ENCODE measurements at places on chromosomes 2 and 18.

GRCh38 chr18:38198526-38198925, 632.9 kb upstream of the CELF4 start:
- no peak for DNase-seq

DNA sequence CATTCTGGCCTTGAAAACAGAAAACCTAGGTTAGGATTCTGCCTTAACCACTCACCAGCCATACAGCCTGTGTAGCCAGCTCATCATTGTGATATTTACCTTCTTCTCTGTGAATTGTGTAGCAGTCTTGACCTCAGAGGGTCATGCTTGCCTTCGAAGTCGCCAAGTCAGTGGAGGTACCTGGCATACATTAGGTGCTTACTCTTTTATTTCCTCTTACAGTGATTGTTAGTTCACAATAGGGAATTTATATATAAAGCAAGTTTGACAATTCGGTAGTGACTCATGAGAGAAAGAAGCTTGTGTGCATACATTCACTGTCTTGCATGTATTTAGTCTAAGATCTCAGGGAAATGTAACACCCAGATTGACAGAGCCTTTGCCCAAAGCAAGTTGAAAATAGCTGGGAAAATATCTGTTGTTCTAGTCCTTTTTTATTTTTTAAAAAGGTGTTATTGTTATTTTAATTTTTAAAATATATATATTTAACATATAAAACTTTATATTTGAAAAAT, 290.6 kb downstream of the PTGR3 start:
- no peak for DNase-seq

GRCh38 chr2:106948540-106948939, 62.6 kb upstream of the ST6GAL2 start:
- DNase-seq, result no peak

GRCh38 chr2:9760069-9760901, 83.0 kb upstream of the TAF1B start:
- no peak for DNase-seq

DNA sequence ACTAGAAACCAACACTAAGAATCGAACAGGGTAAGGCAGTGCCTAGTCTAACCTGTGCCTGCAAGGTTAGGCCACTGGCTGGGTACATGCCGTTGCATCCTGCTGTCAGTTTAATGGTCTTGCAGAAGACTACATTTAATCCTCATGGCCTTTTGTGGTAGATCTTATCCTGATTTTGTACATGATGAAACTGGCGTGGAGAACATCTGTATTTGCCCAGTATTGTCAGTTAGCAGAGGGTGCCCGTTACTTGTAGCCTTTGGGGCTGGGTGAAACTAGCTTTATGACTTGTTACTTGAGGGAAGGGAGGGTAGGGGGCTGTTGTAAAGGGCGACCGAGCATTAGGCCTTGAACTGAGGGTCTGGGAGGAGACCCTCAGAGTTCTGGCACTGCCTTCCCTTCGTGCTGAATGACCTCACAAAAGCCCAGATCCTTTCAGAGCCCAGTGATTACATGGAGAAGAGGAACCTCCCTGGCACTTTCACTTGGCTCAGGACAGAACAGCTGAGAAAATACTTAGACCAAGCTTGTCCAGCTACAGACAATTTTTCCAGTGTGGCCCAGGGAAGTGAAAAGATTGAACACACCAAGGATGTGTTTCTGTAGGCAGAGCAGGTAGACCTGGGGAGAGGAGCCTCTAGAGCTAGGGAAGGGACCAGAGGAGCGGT, 19.5 kb downstream of the SLC20A1 start:
- no peak for DNase-seq

DNA sequence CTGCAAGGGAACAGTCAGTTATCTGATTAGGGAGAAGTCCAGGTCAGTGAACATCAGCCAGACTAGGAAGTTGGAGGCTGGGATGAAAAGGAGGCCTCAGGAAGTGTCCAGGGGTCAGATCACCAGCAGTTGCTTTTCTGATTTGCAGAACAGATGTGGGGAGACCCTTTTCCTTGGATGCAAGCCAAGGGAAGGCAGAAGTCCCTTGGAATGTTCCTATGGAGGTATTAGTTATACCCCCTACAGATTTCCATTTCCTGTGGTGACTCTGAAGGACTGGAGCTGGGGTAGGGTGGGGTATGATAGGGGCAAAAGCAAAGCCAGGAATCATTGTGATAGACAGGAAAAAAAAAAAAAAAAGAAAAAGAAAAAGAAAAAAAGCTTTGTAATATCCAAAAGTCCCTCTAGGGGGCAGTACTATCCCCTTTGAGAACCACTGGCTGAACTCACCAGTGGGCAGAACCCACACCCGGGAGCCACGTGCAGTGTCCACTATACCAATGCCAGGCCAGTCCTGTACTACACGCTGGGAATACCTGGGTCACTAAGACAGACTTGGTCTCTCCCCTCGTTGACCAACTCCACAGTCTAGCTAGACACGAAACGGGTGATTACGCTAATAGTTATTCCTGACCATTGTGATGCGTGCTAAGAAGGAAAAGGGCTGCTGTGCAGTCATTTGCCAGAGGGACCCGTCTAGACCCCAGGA, 7.4 kb downstream of the DYSF start:
- peak; percentile 50 for DNase-seq

- DNase-seq, result no peak
Observed at GRCh38 chr2:128789221-128789620, 470.6 kb upstream of the HS6ST1 start.

GRCh38 chr2:65537651-65538385, 105.4 kb upstream of the SPRED2 start:
- DNase-seq, result no peak

DNA sequence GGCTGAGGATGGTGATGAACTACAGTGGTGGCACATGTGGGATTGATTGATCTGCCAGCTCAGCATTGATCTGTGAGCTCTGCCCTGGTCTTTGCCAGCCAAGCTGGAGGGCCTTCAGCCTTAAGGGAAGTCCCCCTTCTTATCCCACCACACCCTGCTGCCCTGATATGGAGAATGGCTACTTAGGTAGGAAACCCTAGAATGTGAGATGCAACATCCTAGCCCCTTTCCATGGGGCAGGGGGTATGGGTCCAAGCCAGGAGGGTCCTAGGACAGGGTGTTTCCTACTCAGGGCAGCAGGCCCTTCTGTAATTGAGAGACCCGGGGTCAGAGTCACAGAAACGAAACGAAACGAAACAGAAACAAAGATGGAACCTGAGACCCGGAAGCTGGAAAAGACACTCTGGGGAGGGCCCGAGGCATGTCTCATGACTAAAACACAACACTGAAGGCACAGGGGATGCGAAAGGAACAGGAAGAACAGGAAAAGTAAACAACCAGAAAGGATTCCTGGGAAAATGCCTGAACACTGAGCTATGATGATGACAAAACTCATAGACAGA, 16.9 kb upstream of the SULT1C2 start:
- no peak for DNase-seq

Data from iPS-NIHi11 (cell line).